ENCODE measurements at places on chromosomes 16 and 17.
A peak's percentile ranks its signal among the peaks of the same experiment; 100 is the strongest.

DNA sequence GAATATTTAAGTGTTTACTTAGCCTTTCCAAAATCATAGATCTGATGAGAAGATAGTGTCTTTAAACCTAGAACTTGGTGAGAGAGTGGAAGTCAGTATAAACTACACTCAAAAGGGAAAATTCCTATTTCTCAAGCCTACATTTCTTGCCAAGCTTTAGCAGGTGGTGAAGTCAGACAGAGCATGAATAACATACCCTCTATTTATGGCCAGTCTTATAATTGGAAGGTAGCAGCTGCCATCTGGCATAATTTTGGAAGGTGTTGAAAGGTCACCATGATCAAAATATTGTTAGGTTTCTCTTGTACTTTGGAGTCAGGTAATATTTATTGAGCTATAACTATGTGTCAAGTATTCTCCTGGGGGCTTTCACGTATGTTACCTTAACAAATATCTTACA is 729.3 kb upstream of the KIF2B start:
- DNase-seq: no peak

- DNase-seq: no peak
These were observed 554.0 kb upstream of the ZFHX3 start for GRCh38 chr16:73601911-73602310.

DNA sequence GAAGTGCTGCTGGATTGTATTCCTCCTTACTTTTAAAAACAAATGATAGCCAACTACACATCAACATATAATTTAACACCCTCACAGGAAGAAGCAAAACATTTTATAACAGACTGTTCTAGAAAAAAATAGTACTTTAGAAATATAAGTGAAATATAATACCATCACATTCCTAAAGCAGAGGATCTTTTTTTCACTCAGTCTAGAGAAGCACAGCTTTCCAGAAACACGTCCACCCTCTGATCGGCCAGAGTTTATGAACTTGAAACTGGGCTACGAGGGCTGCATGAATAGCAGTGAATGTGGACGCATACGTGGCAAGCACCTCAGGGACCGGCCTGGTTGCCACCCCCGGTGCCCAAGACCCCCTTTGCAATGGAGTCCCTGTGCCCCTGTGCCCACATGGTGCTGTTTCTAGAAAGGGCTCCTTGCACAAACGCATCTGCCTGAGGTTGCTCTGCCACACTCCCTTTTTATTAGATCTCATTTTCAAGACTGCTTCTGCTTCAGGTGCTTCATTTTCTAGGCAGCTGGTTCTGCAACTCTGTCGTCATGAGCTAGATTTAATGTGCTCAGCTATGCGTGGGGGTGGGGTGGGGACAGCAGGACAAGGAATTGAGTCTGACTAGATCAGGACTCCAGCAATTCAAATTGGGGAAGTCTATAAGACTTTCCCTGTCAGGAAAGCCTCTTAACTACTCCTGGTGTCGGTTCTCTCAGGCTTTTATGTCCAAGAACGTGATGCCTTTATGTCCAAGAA is 29.1 kb upstream of the ERN1 start:
- DNase-seq: no peak

- DNase-seq: no peak
These were observed 16.3 kb downstream of the PIK3R5 start for GRCh38 chr17:8949061-8949661.

GRCh38 chr16:54431997-54432896 is 145.7 kb upstream of the IRX3 start:
- no peak for DNase-seq

DNA sequence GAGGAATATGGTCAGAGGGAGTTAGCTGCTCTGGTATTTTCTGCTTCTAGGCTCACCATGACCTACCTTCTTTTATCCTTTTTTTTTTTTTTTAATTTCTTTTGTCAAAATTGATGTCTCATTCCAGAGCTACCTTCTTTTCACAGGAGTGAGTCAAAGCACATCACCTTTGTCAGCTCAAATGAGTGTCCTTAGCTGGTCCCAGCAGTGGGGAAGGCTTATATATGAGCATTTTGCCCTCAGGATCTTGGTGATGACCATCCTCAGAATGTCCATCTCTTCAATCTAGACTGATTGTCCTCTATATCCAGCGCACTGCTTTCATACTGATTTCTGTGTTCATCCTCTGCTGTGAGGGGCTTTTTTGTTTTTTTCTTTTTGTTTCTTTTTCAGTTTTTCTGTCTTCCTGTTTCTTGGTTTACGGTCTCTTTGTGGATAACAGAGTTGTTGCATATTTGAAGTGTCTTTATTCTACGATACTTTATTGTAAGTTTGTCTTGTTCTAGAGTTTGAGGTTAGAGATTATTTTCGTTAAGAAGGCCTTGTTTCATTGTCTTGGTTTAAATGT is 24.9 kb downstream of the CBFB start:
- DNase-seq: peak; percentile 11

DNA sequence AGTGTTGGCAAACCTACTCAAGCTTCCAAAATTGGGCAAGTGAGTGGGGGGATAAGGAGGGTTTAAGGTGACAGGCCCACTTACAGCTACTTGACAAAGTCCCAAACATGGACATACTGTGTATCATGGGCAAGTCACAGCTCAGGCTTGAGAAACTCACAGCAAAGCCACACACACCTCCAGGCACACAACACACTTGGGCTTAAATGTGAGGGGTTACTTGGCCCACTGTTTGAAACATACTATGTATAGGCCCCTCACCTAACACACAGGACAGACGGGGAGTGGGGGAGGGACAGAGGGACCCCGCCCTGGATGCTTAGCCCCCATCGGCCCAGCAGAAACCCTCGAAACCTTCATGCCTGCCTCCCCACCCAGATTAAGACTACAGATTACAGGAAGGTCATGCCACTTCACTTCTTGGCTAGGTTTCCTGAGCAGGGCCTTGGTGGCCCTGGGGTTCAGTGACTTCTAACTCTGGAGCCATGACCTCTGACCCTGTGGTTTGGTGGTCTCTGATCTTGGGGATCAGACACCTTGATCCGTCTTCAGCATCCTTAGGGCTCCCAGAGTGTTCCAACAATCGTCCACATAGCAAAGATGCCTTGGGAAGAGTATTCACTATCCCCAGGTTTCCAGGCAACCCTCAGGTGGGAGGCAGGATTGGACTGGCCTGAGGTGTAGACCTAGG is 2.3 kb upstream of the SAMD14 start:
- DNase-seq: peak; percentile 51

DNA sequence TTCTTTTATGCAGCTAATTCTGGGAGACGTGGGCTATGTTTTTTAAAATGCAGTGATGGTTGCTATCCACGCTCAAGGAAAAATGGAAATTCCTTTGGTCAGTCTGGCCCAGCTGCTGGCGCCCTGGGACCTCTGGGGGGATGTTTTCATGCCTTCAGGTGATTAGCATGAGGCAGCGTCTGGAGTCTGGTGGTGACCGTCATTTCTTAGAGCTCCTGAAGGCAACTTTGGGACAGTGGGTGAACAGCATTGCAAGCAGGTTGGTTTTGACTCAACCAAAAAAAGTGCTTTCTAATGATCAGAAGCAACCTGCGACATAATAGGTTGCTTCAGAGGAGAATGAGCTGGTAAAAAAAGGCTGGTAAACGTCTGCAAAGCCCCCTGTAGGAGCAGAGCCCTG is 82.3 kb downstream of the RPA1 start:
- no peak for DNase-seq

- no peak for DNase-seq
These were observed 839 bp downstream of the PLD2 start for GRCh38 chr17:4807605-4808377.

DNA sequence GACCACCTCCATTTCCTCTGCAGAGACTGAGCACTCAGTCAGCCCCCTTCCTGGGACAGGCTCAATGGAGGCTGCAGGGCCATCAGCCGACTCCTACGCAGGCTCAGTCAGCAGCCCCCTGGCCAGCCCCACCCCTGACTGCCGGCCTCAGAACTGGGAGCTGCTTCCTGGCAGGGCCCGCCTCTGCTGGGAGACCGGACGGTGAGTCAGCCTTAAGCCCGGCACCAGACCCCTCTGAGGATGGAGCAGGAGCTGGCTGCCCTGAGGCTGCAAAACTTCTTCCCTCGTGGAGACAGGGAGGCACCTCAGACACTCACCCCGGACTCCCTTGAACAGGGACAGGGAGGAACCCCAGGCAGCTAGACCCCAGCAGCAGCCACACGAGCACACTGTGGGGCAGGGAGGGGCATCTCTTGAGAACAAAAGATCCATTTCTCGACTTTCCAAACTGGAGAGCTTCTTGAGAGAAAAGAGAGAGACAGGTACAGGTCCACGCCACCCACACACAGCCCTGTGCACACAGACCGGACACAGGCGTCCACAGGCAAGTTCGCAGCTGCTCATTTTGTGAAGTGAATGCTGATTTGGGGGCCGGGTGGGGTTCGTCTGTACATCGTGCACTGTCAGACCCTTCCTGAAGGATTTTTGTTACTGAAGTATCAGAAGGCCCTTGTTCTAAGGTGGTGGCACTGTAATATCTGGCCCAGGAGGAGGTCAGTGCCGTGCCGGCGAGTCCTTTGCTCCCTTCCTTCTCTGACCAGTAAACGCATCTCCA is 1.3 kb upstream of the TUBB3 start:
- no peak for DNase-seq

- no peak for DNase-seq
These were observed 1.7 kb downstream of the ADCY9 start for GRCh38 chr16:4114257-4115208.

GRCh38 chr17:28219771-28220170 is 99.2 kb upstream of the TMEM97 start:
- no peak for DNase-seq

DNA sequence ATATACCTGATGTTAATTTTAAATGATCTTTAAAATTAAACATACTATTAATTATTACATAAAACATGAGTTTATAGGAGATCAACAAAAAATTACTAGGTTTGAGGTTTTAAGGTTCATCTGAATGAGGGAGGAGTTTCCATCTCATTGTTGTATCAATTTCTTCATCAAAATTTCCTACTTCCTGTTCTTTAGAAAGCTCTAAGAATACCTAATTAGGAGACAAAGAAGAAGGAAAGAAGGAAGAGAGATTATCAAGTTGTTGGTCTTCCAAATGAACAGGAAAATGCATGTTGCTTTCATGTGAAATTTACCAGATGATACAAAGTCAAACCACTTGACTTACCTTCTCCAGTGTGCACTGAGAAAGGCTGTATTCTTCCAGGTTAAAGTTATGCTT is 18.1 kb upstream of the ABCA9 start:
- no peak for DNase-seq

- no peak for DNase-seq
These were observed 204.8 kb downstream of the HAPSTR1 start for GRCh38 chr16:9296271-9296590.

DNA sequence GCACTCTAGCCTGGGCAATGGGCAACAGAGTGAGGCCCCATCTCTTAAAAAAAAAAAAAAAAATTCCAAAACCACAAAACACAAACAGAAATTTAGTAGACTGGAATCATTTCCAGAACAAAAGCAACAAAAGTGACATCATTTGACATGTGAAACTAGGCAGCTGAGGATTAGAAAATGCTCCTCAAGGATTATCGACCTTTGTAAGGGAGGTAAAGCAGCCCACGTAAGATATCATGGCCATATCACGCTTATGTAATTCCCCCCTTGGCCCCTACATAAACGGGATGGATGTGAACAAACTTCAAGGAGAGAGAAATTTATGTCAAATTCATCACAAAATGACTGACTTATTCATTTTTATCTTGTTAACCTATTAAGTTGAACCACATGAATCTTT is 83.3 kb downstream of the WDR59 start:
- DNase-seq: no peak

- no peak for DNase-seq
These were observed 27.0 kb upstream of the DHX8 start for GRCh38 chr17:43456661-43457361.

- no peak for DNase-seq
These were observed 18.1 kb downstream of the ATMIN start for GRCh38 chr16:81053761-81054160.

GRCh38 chr16:67613808-67614207 is 31.1 kb upstream of the CARMIL2 start:
- DNase-seq: no peak

GRCh38 chr16:56609463-56609921 is 1.1 kb downstream of the MT2A start:
- peak; percentile 82 for DNase-seq

- DNase-seq: no peak
These were observed 981 bp upstream of the DUXB start for GRCh38 chr16:75702242-75702641.

GRCh38 chr17:40551091-40551878 is 14.0 kb downstream of the CCR7 start:
- no peak for DNase-seq
